ENCODE measurements at places on chromosomes 6 and 20.

GRCh38 chr6:14382678-14383236 lies 265.2 kb downstream of the CD83 start:
- no peak for DNase-seq

GRCh38 chr20:63130658-63131577 lies 85.0 kb downstream of the YTHDF1 start:
- no peak for DNase-seq

DNA sequence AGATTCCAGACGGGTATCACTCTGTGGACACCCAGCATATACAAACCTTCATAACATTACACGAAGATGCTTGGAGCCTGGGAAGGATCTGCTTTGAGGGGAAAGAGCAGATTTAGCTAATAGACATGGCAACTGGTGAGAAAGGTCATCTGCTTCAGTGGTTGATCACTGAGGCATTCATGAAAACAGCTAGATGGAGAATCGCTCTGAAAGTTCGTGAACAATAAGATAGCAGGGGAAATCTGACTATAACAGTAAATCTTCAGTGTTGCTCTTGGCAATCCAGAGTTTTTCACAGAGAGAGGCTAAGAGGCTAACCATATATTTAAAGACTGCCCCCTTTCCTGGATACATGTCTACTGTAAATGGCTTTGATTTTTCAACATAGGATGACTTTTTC lies 245.3 kb downstream of the FARS2 start:
- no peak for DNase-seq

DNA sequence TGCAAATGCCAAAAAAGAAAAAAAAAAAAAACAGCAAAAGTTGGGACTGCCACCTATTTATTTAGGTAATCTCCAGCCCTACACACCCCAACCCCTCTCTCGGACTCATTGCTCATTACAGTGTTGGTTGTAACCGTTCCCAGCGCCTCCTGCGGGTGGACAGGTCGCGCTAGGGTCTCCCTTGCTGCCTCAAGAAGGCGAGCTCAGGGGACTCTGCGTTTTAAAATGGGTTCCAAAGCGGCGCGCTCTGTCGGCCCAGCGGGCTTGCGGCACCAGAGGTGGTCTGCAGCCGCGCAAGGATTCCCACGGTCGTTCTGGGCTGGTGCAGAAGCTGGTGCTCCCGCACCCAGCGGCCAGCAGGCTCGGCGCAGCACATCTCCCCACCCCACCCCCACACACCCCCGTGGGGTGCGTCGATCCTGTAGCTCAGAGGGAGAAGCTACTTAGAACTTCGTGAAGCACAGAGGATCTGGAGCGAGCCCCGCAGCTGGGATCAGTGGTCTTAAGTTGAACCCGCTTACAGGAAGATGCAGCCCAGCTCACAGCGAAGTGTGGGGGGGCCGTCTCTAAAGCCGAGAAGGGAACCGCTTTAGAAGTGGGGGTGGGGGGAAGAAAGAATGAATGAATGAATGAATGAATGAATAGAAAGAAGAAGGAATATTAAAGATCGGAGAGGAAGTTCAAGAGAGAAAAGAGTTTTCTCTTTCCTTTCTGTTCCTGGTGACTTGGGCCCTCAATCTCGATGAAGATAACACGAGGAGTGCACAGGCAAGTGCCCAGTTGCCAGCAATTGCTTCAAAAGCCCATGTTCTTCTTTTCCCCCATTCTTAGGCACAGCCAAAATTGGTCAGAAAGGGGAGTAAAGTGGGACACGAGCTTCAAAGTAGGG lies 780 bp downstream of the TFAP2A start:
- DNase-seq = no peak

DNA sequence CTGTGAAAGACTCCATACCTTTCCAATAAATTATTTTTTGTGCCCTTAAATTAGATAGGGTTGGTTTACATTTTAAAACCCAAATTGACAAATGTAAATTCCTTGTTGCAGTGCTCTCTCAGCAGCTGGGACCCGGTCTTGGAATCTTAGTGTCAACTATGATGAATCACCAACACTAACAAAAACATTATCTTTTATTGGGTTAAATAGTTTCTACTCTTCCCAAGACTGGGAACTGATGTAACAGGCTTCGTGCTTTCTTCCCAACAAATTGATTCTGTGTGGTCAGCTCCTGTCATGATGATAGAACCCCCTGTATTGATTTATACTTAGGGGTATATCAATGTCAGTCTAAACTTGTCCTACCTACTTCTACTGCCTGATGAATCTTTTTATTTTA lies 23.2 kb upstream of the AHI1 start:
- DNase-seq = no peak

DNA sequence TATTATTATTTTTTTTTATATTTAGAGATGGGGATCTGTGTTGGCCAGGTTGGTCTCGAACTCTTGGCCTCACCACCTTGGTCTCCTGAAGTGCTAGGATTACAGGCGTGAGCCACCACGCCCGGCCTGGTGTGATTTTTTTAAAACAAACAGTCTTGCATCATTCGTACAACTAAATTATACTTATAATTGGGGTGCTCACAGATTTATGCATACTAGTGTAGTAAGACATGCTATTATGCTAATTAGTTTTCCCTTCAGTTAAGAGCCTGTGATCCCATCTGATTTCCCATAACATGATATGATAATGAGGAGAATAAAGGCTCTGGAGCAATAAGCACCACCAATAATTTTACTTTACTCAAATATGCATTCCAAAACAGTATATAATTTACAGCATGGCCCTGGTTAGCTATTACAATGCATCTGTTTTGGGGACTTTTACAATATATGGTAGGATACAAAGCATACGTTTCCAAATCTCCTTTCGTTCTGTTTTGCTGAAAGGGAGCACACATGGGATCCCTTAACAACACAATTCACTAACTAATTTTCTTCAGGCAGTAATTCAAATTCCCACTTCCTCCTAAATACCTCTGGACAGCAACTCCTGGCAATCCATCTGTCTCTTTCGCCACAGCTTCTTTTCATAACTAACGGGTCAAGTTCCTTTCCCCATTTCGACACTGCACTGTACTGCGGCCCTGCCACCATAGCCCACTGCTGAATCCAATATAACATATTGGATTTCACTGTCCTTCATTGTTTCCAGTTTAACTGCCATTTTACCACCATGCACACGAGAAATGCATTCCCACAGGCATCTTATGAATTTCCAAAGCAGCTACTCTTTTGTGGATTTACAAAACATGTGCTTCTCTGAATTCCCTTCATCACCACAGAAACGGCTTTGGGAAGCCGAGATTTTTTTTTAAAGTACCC lies 1.7 kb downstream of the NUDT3 start:
- peak; percentile 32 for DNase-seq

GRCh38 chr20:56621730-56622129 lies 7.4 kb upstream of the TFAP2C start:
- no peak for DNase-seq

GRCh38 chr6:54053881-54054391 lies 57.3 kb upstream of the MLIP start:
- peak; percentile 42 for DNase-seq

- peak; percentile 3 for DNase-seq
Observed at GRCh38 chr6:169157197-169158148, 96.2 kb downstream of the THBS2 start.

DNA sequence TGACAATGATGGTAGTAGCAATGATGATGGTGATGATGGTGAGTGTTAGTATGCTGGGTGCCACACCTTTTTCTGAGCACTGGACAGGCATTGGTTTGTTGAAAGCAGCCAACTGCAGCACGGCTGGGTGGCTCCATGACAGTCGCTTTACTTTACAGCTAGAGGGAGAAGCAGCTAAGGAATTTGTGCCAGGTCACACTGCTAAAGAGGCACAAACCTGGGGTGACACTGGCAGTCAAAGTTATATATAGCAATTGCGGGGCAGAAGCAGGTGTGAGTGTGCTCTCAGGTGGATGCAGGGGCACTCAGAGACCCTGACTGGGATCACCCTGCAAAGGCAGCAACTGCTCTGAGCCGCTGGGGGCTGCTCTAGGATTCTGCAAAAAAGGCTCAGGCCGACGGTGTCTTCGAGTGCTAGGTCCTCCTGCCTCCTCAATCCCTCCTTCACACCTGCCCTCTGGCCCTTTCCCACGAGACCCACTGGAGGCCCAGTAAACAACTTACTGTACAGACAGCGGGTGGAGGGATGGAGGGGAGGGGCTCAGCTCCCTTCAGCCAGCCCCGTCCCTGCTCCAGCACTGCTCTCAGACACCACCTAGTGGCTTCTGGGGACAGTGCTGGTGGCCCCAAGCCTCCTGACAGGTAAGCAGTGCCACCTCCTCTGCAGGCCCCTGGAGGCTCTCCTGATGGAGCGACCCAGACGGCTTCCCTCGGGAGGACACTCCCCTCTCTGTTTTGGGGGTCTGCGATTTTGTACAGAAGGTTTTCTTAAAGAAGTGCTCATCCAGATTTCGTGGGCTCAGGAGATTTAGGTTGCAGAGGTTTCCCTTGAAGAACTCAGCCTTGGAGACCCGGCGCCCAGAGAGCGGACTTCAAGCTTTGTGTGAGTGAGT lies 4.4 kb upstream of the RPS21 start:
- DNase-seq = peak; percentile 80

GRCh38 chr6:75210885-75211739 lies 5.3 kb upstream of the COL12A1 start:
- DNase-seq = peak; percentile 38

DNA sequence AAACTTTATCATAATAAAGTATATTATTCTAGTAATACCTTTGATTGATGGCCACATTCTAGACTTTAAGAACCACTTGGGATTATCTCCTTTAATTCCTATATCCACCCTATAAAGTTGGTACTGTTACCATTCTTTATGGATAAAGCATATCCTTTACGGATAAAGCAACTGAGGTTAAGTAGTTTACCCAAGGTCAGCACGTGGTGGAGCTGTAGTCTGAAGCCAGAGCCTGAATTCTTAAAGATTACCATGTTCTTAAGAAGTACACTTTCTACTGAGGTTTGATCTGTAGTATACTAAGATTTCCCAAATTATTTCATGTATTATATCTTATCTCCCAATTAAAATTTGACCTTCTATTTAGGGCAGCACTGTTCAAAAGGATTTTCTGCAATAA lies 3.0 kb upstream of the NCOA7 start:
- DNase-seq = no peak

GRCh38 chr20:21339499-21339898 lies 36.4 kb downstream of the XRN2 start:
- no peak for DNase-seq

DNA sequence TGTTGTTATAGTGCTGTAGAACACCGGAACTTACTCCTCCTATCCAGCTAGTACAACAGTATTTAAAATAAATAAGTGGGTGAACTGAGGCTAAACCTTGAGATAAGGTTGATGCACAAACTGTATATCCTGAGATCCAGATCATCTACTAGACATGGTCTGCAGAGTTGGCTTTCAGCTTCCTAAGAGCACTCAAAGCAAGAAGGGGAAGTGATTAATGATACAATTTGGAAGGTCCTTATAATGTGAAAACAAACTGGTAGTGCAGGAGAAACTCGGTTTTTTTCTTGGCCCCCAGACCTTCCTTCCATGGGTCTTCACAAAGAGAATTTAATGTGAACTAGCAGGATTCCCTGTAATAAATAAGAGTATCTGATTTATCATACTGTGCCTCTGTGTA lies 27.4 kb upstream of the RREB1 start:
- no peak for DNase-seq

GRCh38 chr6:21947731-21948386 lies 349.0 kb downstream of the PRL start:
- DNase-seq = no peak

DNA sequence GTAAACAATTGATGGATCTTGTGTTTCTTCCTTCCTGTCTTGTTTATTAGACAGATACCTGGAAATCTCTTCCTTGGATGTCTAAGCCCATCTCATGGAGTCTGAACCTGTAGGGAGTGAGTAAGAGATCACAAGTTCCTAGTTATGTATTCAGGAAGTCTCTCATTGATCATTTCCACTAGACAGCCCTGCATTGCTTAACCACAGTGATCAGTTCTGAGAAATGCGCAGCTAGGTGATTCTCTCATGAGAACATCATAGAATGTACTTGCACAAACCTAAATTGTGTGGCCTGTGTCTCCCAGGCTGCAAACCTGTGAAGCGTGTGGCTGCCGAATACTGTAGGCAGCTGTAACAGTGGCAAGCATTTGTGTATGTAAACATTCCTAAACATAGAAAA lies 39.1 kb downstream of the FAM120B start:
- DNase-seq = no peak

DNA sequence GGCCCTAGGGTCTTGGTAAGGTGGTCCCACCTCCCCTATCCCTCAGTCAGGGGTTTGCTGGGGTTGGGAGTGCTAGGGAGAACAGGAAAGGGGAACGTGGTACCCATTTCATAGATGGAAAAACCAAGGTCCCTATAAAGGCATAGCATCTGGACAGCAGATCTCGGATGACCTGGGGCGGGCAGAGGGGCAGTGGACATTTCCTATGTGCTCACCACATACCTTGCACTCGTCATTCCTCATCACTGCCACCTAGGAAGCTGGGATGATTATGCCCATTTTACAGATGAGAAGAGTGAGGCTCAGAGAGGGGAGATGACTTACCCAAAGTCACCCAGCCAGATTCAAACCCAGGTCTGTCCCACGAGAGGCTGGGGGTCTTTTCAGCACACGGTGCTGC lies 12.1 kb downstream of the MYLK2 start:
- no peak for DNase-seq

GRCh38 chr20:58719258-58719657 lies 26.7 kb downstream of the NPEPL1 start:
- DNase-seq = no peak

- DNase-seq = no peak
Observed at GRCh38 chr6:19839237-19839546, 2.0 kb downstream of the ID4 start.

GRCh38 chr6:113381959-113382358 lies 475.2 kb upstream of the MARCKS start:
- DNase-seq = no peak

DNA sequence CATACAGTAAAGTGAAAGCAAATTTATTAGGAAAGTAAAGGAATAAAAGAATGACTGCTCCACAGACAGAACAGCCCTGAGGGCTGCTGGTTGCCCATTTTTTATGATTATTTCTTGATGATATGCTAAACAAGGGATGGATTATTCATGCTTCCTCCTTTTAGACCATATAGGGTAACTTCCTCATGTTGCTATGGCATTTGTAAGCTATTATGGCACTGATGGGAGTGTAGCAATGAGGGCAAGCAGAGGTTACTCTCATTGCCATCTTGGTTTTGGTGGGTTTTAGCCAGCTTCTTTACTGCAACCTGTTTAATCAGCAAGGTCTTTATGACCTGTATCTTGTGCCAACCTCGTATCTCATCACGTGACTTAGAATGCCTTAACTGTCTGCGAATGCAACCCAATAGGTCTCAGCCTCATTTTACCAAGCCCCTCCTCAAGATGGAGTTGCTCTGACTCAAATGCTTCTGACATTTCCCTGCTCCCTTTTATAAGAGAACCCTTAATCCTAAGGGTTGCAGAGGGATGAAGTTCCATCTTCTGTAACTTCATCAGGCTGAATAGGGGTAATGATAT lies 280.1 kb upstream of the RGS17 start:
- no peak for DNase-seq

DNA sequence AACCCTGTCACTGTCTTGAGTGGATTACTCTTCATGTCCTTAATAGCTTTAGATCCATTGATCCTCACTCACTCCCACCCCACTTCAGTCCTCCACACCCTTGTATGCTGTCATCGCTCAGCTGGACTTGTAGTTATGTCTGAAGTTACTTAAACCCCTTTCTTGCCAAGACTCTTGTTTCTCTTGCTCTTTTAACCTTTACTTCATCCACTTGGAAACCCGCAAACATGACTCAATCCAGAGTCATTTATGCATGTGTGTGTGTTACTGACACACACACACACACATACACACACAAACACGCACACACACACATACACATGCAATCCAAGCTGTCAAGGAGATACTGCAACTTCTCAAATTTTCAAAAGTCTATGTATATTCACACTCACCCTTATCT lies 341.8 kb downstream of the SYNE1 start:
- no peak for DNase-seq

Measured in HEK293T (cell line).